ENCODE measurements at places on chromosomes 6 and 20.
A peak's percentile ranks its signal among the peaks of the same experiment; 100 is the strongest.

DNA sequence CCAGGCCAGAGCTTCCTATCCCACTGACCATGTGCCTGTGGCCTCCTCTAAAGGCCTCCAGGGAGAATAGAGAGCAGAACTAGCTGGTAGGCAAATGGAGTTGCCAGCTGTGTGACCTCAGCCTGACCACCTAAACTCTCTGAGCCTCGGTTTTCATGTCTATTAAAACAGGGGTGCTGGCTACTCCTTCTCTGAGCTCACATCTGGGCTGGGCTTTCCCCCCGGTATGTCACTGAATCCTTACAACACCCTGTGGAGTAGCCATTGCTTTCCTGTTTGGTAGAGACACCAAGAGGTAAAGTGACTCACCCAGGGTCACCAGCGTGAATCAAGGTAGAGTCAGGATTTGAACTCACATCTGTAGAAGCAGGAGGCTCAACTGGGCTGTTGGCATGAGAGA, 132.1 kb downstream of the JPH2 start:
- no peak for DNase-seq

DNA sequence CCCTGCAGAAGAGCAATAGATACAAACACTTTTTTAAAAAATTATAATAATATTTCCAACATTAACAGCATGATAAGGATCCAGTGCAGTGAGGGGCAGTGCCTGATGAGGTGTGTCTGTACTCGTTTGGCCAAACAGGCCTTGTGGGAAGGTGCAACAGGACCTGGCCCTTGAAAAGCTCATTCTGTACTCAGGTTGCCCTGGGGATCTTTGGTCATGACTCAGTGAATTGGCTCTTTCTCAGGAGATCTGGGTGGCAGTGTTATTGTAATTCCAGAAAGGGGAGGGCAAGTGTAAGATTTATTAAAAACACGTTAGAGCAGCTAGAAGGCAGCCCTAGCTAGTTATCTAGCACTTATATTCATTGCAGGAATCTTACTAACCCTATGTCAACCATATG, 2.9 kb upstream of the SPINT3 start:
- DNase-seq: peak; percentile 90

DNA sequence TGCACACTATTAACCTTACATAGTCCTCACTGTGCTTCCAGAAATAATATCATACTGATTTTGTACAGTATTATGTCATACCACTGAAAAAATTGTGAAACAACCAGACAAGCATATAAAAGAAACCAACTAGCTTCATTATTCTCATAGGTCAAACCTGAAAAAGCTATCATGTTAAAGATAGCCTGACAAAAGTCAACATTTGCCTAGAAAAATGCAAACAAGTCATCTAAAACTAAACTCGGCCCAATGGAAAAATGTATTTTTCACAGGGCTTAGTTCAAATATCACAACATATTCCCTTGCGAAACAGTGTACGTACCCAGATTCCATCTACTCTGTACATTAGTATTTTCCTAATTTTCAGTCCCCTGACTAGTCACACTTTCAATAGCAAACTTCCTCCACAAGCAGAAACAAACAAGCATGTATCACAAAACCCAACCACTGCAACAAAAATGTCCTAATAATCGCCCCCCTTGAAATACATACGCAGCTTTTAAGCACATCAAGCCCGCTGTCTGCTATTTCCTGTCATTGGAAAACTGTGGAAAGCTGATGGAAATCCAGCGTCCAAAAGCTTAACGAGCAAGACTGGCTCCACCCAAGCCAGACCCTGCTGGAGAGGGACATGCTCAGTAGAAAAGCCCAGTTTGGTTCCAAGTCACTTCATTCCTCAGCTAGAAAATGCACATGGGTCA, 93.1 kb downstream of the EPB41L2 start:
- DNase-seq: no peak

GRCh38 chr6:3724451-3725144, 26.9 kb downstream of the PXDC1 start:
- no peak for DNase-seq

- DNase-seq: peak; percentile 84
Measured at GRCh38 chr20:63751471-63752271, 12.1 kb downstream of the SLC2A4RG start.

DNA sequence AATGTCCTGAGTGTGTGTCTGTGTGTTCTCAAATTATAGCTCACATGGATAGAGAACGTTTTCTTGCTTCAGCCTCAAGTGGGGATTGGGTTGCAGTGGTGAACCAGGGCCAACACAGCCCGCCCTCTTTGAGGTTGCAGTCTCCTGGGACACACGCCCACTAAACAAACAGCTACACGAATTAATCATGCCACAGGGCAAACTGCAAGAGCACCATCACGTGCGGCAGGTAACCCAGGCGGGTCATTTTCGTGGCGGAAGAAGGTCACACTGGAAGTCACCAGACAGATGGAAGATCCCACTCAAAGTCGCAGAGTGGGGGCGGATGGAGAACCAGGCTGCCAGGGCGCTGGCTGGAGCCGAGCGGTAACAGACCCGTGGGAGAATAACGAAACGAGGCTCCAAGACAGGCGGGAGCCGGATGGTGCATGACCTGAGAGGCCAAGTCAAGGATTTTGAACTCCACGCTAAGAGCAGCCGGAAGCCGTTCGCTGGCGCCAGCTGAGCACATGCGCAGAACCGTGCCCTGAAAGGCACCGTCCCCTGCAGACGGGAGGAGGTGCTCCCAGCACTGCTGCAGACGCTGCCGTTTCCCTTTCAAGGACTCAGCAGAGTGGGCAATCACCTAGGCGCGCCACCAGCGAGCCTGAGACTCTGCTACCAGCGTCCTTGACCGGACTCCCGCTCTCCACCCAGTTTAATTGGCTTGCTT, 10.7 kb downstream of the DLL1 start:
- DNase-seq: peak; percentile 39

DNA sequence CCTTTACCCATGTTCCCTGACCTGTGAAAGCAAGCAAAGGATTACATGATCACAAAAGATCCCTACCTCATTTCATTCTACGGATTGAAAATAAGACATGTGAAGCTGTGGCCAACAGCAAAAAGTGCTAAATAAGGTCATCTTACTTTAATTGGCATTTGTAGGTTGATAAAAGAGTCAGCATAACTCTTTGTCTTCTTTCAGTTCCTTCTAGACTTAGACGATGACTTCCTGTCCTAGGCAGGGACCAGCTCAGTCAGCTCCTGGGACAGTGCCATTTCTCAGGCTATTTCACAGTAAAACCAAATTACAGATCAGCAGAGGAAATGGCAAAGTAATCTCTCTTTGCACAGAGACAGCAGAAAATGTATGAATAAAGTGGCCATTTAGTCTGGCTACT, 480.7 kb downstream of the RFPL4B start:
- no peak for DNase-seq

DNA sequence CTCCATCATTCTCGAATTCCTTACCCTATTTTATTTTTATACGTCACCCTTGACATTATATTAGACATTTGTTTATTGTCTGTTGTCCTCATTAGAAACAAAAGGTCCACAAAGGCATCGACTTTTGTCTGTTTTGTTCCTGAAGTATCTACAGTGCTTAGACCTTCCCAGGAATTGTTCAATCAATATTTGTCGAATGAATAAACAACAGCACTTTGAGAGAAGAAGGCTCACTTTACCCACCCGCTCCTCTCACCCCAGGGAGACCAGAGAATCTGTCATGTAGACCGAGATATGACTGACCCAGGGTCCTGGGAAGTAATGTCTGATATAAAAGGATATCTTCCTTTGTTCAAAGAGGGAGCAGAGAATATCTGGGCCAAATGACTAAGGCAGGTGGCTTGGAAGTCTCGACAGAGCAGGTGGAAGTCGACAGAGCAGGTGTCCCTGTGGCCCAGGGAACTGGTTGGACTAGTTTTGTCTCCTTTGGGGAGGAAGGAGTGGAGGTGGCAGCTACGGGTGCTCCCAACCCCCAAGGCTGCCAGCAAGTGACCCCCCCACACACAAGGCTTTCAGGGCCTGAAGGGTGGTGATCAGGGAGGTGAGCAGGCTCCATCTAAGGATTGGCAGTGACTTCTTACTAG, 14.8 kb upstream of the CHMP4B start:
- no peak for DNase-seq

DNA sequence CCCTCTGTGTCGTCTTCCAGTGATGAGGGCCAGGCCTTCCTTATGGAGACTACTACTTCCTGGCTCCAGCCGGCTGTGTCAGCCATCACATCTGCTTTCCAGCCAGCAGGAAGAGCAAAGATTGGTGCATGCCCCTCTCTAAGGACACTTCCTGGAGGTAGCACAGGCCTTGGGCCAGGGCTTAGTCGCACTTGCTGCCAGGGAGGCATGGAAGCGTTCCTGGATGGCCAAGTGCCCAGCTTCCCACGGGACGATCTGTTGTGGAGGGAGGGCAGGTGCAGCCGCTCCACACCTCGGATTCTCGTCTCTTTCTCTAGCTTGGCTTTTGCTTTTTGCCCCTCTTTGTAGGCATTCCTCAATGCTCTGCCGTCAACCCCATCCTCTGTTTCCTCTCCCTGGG, 11.9 kb downstream of the ERMARD start:
- DNase-seq: no peak

DNA sequence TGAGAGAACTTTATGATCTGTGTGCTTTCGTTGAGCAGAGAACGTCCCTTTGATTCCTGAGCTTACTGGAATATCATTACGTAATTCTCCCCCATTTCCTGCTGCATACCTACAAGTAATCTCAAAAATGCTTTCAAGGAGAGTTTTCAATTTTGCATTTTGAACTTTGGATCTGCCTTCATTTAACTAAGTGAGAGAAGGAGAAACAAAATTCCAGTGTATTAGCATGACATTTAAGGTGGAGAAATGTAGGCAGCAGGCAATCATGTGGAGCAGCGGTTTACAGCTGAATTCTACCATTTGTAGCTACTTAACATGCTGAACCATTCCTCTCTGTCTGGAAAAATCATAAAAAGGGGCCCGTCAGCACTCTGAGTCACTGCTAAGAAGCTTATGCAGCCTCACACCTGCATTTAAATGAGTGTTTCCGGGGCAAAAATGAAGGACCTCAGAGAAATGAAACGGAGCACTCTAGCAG, 451.5 kb downstream of the PLCB1 start:
- no peak for DNase-seq

DNA sequence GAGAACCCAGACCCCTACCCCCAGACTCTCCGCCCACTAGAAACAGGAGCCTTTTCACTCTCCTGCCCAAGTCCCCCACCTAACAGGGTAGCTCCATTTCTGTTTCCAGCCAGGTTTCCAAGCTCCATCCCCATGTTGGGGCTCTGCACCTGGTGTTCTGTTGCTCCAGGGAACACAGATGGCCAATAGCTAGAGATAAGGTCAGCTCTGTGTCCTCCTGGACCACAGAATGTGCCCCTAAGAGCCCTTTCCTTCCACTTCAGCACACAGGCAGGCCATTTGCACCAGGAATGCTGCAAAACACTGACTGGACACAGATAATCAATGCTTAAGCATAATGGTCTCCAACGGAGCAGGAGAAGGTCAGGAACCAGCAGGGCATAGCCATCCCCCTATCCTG, 159.4 kb downstream of the QRSL1 start:
- no peak for DNase-seq

DNA sequence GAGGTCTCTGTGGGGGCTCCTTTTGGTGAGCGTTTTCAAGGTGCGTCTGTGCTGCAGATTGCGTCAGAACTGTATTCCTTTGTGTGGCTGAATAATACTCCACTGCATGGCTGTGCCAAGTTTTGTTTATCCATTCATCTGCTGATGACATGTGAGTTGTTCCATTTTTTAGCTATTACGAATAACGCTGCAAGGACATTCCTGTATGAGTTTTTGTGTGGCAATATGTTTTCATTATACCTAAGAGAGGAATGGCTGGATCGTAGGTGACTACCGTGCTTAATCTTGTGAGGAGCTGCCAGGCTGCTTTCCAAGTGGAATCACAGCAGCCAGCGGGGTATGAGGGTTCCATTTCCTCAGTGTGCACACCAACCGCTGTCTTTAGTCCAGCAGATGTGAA, 1.1 kb upstream of the DACT2 start:
- DNase-seq: no peak

DNA sequence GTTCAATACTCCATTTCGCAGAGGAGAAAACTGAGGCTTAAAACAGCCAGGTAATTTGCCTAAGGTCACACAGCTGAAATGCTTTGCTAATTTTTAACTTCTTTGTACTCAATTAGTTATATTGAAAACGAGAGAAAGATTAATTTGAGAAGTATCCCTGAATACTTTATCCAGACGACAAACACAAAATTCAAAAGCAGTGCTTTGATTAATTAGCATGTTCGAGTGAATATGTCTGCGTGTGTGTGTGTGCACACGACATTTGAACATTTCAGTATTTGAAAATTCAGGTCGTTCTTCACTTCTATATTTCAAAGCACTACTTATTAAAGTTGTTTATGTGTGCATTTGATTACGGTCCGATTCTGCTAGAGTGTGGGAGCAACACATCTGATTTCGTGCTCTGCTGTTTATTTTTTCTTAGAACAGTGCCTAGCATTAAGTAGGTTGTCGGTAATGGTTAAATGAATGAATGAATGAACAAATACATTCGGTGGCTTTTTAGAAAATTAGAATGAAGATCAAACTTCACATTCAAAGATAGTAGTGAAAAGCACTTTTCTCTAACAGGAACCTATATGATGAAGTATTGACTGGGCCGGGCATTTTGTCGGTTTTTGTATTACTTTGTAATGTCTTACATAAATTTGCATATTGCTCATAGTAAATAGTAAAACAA, 36.9 kb upstream of the SYNCRIP start:
- no peak for DNase-seq

DNA sequence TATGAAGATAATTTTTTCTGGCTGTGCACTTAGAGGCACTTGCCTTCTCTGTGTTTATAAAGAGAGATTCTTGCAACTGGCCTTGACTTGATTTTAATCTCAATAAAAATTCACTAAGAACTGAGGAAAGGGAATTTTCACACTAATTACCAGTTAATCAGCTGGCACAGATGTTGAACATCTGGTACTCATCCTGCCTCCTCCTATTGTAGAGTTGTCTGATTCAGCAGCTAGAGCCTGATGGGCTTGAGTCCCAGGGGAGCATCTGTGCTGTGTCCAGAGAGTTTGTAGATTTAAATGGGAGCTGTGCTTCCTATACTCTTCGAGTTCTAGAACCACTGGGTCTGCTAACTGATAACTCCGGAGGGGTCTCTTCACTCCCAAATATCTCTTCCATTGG, 284.4 kb upstream of the RNF24 start:
- no peak for DNase-seq

GRCh38 chr20:20237093-20237959, 130.6 kb upstream of the INSM1 start:
- no peak for DNase-seq

Measured in RWPE2 (cell line).